ENCODE measurements at places on chromosomes 3 and 15.
A peak's percentile ranks its signal among the peaks of the same experiment; 100 is the strongest.

DNA sequence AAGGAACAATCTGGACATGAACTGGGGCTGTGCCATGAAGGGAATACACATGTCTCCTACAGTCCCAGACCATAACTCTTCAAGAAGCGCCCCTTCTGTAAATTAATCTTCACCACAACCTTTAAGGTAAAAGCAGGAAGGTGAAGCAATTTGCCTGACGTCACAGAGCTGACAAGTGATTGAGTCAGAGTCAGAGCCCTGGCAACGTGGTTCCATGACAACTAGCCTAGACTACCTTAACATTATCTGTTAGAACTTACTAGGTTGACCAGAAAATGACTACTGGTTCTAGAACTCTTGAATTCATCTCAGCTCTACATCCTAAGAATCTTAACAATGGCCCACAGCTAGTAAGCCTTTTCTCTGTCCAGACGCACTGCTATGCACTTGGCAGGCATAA lies 124.6 kb downstream of the NTRK3 start:
- no peak for DNase-seq

DNA sequence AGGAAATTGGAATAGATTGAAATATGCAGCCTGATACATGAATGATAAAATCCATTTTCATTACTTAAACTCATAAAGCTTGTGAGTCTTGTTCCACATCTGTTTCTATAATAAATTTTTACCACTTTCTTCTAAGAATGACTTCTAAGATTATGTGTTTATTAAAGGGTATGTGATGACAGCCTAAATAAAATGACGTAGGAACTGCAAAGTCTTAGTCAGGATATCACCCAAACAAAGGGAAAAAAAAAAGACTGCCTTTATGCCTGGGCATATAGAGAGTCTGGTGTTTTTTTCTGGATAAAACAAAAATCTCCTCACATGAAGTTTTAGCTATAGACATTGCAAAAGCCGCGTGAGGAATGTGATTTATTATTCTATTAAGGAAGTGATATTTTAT lies 844.0 kb downstream of the DIPK2A start:
- DNase-seq: no peak

DNA sequence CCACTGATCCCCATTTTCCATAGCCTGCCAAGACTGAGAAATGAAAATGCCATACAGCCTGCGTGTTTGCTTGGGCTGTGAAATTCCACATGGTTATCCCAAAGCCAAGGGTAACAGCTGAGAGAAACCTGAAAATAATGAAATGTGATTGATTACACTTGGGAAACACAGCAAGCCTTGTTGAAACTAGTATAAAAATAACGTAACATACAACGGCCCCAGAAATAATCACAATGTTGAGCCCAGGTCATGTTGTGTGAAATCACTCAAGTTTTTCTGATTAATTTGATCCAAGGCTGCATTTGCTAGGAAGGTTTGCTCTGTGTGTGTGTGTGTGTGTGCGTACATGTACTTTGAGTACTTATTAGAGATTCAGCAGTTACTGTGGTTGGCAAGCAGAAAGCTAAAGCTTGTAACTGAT lies 269.0 kb downstream of the OXSM start:
- DNase-seq: no peak

DNA sequence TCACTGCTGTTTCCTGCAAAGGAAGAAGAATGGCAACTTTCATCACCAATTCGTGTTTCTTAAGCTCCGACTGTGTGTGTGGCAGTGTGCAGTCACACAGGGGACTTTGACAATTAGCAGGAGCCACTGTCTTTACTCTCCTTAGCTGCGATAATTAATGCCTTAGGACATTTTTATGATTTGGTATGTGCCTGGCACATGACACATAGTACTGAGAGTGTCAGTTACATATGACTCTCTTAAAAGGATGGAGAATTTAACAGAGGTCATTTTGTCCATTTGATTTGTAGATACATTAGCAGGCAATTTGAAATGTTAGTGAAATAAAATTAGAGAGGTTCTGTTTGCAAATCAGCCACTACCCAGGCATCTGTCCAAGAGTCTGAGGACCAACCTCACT lies 128.9 kb upstream of the VEPH1 start:
- DNase-seq: no peak

DNA sequence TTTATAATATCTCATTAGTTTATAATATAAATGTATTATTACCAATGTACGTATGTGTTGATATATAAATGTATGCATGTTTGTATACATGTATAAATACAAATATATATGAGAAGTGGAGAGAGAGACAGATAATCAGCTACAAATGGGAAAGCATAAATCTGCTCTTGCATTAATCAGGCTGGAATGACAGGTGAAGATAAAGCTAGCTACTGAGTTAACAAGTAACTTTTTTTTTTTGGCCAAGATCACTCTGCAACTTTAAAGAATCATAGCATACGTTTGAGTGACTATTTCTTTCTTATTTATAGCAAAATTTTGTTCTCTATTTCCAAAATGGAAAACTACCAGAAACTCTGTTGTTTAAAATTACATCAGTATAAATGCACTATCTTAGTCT lies 422.8 kb downstream of the SI start:
- DNase-seq: no peak

DNA sequence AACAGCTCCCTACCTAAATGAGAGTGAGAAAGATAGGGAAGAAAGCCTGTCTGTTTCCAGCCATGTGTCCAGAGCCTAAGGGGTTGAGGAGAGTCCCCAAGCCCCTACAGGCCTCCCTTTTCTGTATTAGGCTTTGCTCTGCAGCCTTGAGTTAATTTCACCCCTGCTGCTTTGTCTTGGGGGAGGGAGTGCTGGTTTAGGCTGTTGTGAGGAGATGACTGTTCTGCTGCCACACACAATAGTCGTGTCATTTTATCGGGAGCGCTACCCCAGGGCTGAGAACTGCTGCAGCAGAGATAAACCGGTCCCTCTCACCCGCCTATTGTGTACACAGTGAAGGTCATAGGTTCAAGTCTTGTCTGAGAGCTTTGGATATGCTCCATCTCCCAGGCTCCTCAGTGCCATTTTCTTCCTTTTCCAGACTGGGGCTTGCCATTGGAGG lies 1.4 kb downstream of the ZNF609 start:
- peak; percentile 19 for DNase-seq

- DNase-seq: no peak
Observed at GRCh38 chr3:190737446-190737845, 125.0 kb downstream of the GMNC start.

- DNase-seq: no peak
Observed at GRCh38 chr3:88189361-88189810, 39.6 kb downstream of the C3orf38 start.

DNA sequence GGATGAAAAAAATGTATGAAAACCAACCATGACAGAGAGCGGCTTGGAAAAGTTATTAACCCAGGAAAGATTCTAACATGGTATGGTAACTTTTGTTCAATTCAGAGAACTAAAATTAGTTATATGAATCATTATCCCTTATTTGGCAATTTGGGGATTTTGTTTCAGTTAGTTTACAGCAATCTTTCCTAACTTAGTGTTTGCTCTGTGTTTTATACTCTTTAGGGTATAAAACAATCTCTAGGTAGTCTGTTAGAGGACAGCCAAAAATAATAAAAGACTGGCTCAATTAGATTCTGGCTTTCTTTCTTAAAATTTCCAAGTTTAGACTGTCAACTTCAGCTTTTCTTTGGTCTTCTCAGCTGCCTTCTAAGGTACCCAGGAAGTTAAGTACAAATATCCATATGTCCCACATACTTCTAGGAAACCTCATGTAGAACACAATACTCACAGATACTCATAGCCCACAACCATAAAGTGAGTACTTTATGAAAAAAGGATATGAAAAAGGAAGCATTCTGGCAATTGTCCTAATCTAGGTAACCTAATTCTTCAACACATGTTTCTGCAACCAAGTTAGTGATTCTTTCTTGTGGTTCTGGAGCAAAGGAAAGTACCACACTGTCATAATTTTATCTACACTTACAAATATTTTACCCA lies 849.3 kb downstream of the ROBO1 start:
- no peak for DNase-seq

DNA sequence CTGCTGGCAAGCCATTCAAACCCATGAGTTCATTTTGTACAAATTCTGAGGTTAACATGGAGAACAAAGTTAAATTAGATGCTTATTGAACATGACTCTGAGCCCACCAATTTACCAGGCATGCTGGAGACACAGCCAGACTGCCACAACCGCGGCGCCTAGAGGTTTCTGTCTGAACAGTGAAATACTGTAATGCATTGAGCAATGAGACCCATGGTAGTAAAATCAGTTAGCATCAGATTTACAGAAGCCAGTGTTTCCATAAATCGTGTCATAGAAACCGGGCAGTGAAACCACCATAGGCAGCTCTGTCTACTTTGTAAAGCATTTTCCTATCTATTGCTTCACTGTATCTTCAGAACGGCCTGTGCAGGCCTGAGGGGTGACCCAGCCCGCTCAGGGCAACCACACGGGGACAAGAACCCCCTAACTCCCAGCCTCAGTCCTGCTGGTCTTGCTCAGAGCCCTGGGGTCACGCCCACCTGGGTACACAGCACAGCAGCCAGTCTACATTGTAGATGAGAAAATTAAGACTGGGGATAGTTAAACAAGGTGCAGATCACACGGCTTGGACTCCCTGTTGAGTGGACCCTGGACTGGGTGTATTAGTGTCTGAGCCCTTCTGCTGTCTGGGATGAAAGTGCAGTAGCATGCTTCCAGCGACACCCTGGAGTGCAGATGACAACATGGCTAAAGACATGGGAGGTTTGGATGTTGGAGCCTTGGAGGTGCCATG lies 44.2 kb downstream of the MGLL start:
- no peak for DNase-seq
